Breast epithelium (tissue), 4 donors: ENCODE measurements at places on chromosomes 4 and X.
A peak's percentile ranks its signal among the peaks of the same experiment; 100 is the strongest.

GRCh38 chr4:45693746-45694145 lies 430.1 kb downstream of the GABRG1 start:
- no peak for DNase-seq

DNA sequence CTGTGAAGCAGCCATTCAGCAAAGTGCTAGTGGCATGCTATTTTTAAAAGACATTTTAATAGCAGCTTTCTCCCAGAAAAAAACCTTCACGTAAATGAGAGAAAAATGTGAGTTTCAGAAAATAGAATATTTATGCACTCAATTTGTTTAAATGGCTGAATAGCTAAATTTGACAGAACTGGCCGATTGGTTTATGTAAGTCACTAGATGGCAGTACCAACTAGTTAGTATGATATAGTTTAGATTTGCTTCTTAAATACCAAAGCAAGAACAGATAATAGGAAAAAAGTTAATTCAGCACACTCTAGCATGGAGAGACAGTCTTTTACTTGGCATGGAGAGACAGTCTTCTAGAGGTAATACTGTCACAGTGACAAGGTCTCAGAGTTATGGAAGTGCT lies 250.1 kb downstream of the SNCA start:
- no peak for DNase-seq

DNA sequence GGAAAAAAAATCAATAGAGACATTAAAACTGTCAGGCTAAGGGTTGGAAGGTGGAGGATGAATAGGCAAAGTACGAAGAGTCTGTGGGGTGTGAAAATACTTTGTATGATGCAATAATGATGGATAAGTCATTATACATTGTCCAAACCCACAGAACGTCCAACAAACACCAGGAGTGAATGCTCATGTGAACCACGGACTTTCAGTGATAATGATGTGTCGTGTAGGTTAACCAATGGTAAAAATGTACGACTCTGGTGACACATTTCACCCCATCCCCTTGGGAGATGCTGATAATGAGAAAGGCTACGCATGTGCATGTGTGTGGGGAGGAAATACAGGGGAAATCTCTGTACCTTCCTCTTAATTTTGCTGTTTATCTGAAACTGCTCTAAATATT lies 665.2 kb downstream of the FAT4 start:
- no peak for DNase-seq

DNA sequence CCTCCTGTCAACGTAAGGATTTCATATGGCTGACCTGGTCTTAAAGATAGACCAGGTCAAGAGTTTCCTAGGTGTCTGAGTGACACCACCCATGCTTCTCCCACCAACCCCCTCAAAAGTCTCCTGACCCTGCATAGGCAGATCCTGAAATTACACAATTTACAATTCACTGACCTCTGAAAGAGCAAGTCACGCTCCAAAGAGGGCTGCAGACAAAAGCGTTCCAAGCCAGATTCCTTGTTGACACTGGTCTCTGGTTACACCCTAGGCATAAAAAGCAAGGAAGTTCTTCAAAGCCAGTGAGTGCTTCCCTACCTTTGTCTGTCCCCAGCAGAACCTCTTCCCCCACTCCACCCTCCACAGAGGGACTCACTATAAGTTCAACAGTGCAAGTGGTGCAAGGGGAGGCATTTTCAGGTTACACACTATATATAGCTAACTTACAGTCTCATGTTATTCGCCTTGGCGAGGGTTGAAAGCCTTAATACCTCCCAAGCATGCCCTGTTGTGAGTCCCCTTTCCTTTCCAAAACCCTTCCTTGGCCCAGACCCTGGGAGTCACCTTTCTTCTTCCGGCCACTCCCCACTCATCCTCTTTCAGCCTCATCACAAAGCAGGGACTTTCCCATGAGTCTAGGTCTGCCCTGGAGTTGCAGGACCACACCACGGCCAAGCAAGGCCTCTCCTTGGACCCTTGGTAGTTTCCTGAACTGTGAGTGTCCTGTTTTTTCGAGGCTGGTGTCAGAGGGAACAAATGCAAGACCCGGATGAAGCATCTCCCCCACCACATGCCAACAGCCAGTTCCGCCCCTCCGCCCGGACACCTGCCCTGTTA lies 58.0 kb upstream of the KLF3 start:
- no peak for DNase-seq

- DNase-seq = no peak
Measured at GRCh38 chr4:102388611-102389010, 43.3 kb upstream of the SLC39A8 start.

DNA sequence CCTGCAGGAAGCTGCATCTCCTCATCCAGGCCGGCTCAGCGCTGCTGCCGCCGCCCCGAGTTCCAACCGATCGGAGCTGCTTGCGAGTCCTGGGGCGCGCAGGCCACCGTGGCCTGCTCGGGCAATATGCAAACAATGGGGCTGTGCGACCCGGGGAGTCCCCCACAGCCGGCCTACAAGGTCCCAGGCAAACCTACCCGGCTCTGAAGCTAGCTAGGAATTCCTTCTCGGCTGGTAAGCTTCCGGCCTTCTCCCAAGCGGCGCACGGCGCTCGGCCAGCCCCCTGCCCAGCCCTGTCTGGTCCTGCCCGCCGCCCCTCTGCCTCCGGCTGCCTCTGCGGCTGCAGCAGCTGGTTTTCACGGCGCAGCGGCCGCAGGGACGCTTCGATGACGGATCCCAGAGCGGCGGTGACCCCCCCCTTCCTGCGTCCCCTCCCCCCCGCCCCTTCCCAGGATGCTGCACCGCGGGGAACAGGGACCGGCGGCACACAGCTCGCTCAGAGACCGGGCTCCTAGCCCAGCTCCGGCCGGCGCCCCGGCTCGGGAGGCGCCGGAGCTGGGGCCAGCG lies 59.4 kb downstream of the TSC22D3 start:
- DNase-seq = no peak

- peak; percentile 46 for DNase-seq
Measured at GRCh38 chrX:101485212-101485949, at the start of gene ARMCX4. Gene ARMCX4 (plus strand): TSS chrX:101485456. CDS start chrX:101488590, 3,134 bp downstream.

DNA sequence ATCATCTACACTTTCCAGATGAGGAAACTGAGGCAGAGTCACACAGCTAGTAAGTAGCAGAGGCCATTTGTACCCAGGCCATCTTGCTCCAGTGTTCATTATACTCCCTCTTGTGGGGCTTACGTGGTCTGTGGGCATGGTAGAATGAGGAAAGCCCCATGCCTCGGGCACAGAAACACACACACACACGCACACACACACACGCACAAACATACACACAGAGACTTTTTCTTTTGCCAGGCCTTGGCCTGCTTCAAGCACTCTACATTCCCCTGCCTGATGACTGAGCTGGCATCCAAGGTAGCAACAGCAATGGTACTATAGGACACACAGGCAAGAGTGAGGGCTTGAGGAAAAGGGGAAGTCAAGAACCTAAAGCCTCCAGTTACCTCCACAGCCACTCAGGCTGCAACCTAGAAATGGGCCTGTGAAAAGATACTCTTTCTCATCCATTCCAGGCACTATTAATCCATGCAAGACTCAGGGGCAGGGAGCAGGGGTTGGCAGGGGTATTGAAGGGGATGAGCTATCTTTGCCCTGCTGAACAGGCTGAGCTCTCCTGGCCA lies 43.6 kb downstream of the STARD8 start:
- DNase-seq = no peak

DNA sequence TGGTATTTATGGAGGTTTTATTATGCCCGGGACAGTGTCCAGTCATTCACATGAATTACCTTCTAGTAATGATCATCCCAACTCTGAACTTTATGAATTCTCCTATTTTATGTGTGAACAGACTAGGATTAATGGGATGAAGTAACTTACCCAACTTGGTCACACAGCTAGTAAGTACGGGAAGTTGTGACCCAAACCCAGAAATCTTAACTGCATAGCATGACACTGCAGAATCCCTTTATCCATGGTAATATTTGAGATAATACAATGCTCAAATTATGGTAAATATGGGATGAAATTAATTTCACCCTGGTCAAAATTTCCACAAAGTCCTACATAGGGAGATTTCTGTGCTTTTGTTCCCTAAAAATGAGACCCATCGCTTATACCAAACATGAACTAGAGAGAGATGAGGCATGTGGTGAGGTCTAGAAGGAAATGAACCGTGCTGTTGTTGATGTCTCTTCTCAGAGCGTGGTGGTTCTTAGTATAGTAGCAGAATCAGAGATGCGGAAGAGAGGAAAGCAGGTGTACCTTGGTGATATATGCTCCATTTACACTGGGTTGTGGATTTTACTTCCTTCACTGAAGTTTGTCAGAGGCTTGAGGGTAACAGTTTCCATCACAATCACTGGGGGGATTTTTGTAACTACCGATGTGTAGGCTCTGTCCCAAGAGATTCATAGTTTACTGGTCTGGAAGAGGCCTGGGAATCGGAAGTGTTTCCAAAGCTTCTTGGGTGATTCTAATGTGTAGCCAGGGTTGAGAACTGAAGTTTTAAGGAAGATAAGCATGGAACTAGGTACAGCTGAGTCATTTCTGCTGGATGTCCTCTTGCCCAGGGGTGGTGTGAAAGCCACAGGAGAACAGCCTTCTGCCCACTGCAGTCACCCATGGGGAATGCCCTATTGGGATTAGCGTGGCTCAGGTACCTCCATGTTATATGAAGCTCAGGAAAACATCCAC lies 30.2 kb upstream of the FAM9C start:
- no peak for DNase-seq

DNA sequence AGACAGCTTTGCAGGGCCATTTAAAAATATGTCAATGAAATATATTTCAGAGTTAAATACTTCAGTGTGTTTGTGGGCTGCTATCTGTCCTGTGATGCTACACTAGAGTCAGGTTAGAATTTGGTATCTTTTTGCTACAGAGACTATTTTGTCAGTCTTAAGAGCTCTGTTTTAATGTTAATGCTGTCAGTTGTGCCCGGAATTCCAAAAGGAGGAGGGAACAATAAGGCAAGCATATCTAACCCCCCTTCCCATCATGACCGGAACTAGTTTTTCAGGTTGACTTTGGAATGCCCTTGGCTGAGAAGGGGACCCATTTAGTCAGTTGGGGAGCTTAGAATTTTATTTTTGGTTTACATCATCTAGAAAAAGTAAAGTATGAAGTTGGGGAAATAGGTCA lies 34.9 kb upstream of the SLC25A4 start:
- DNase-seq = no peak

- DNase-seq = no peak
Measured at GRCh38 chr4:40812386-40812785, 62.6 kb downstream of the NSUN7 start.

DNA sequence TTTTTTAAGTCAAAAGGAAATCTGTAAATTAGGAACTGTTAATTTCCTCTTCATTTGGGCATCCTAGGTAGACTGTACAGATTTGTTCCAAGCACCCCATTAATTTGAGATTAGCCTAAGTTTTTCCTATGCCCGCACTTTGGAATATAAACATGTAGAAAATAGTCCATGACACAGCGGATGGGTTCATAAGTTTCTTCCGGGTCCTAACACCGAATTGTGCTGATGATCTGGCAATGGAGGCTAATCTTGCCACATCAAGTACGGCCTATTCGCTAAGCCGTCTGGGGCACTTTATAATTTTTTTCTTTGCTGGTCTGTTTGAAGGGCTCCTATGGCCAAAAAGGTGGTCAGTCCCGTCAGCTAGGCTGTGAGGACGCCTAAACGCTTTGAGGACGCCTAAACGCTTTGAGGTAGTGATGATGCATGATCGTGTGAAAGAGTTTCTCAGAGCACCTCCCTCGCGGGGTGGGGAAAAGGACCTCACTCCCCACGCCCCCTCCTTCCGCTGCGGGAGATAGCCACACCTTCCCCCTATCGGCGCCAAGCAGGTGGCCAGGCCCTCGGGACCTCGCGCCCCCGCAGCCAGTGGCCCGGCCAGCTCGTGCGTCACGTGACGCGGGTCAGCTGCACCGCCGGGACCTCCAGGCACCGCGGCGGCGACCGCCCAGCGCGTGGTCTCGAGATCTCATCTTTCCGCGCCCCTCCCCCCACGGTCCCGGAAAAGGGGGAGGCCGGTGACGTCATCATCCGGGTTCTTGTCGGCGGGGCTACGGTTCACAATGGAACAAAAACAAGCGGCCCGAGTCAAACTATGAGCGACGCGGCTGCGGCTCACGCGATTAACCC lies 977 bp upstream of the USP9X start:
- DNase-seq = peak; percentile 98

DNA sequence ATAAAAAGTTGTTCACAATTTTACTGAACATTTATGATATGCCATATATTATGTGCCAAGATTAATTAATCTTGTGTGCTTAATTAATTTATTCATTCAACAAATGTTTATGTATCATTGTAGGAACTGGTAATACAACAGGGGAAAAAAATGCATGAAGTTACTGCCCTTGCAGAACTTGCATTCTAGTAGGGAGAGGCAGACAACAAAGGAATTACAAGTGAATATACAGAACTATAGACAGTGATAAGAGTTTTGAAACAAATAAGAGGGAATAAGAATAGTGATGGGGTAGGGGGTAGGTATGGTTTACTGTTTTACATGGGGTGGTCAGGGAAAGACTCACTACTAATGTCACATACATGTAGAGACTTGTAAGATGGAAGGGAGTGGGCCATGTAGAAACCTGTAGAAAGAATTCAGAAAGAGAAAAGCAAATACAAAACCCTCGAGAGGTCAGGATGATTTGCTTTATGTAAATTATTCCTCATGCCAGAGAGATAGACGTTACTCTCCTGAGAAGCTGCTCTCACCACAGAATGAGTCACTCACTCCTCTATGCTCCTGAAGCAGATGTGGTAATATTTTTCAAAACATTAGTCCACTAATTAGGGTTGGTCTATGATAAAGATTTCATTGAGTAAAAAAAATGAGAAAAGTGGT lies 855.0 kb upstream of the GRID2 start:
- no peak for DNase-seq

DNA sequence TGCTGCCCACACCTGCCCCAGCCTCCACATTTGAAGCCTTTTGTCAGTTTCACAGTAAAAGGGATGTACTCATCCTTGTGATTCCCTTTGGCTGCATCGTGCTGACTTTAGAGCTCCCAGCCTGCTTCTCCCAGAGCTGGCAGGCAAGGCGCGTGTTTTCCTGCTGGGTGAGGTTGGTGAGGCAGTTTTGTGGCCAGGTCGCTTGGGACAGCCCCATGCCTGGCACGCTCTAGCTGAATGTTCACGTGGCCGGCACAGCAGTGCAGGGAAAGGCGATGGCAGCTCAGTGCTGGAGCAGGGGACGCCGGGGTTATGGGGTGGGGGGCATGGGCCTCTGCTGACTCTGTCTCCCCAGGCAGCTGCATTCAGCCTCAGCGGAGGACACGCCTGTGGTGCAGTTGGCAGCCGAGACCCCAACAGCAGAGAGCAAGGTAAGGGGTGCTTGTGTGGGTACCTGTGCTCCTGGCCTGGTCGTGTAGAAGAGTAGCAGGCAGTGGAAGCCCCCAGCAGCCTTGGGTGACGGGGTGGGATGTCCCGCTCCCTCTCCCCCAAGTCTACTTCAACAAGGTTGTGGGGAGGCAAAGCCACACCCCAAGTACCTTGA lies 9.3 kb downstream of the TACC3 start:
- DNase-seq = no peak

DNA sequence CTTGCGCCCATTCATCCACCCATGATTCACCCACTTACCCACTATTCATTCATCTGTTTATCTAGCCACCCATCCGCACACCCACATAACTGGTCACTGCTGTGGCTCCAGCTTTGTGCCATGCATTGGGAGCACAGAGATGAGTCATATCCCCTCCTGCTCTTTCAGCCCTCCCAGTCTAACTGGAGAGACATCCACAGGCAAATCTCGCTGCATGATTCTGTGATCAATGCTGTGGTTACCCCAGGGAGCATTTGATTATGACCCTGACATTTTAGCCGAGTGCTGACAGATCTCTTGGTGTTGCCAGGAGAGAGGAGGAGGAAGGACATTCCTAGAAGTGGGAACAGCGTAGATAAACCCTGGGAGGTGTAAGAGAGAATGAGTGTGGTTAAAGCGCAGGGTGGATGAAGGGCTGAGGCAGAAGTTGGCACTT lies 10.4 kb upstream of the PORCN start:
- DNase-seq = no peak

- no peak for DNase-seq
Measured at GRCh38 chr4:173521467-173522159, 8.4 kb downstream of the HAND2 start.
